ENCODE measurements at places on chromosomes 1 and 21.

DNA sequence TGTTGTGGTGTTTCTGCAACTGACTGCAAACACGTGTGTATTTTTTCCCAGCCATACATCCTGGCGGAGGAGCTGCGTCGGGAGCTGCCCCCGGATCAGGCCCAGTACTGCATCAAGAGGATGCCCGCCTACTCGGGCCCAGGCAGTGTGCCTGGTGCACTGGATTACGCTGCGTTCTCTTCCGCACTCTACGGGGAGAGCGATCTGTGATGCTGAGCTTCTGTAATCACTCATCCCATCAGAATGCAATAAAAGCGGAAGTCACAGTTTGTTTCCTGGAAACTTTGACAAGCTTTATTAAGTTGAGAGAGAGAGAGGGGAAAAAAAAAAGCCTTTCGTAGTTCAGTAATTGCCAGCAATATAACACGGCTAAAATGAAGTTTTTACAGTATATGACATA, 32.7 kb upstream of the MTR start:
- DNase-seq, result peak; percentile 27

- DNase-seq, result no peak
Observed at GRCh38 chr1:92929461-92929860, 31.8 kb downstream of the DIPK1A start.

DNA sequence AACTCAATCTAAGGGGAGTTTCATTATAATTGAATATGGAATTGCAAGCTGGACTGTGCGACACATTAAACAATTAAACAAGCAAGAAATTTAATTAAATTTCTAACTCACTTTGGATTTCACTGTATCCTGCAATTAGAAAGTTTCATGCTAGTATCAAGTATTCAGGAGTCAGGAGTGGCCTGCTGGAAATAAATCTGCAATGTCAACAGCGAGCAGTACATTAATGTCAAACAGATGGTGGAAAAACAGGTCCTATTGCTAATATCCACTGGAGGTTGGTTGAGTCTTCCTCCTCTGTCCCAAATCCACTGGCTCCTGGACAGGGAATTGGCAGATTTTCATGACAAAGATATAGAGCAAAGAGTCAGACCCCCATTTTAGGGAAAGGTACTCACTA, 237.1 kb downstream of the VAV3 start:
- DNase-seq, result no peak

DNA sequence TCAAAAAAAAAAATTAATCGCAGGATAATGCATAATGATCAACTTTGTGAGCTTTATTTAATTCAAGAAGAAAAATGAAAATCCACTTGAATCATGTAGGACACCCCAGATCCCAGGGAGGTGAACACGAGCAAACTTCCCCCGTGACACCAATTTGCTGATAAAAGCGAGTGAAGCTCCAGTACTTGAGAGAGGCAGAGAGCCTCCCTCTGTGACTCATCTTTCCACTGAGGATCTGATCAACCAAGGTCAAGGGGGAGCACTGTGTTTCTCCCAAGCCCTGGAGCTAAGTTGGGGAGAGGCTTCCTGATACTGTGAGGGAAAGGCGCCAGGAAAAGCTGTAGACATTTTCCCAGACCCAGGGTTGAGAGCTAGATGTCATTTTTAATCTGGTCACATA, 160.9 kb downstream of the SLC44A5 start:
- DNase-seq, result no peak

- no peak for DNase-seq
Observed at GRCh38 chr1:51264451-51264850, 28.4 kb downstream of the RNF11 start.

GRCh38 chr1:109887884-109888283, 22.8 kb upstream of the CSF1 start:
- DNase-seq, result peak; percentile 44

DNA sequence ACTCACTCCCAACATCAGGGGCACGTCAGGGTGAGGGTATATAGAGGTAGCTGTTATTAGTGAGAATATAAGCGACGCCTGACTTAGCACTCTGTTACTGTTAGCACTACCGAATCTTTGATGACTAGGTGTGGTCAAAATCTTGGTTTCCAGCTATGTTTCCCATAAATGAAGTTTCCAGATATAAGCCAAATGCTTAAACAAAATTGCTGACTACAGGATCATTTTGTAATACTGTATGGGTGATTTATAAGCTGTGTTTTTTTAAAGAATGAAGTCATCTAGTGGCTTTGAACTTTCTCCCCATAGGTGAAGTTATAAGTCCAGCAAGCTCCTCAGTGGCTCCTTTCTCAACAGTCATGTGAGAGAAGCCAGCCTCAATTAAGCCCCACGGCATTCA, 23.7 kb downstream of the KCNJ15 start:
- DNase-seq, result no peak

DNA sequence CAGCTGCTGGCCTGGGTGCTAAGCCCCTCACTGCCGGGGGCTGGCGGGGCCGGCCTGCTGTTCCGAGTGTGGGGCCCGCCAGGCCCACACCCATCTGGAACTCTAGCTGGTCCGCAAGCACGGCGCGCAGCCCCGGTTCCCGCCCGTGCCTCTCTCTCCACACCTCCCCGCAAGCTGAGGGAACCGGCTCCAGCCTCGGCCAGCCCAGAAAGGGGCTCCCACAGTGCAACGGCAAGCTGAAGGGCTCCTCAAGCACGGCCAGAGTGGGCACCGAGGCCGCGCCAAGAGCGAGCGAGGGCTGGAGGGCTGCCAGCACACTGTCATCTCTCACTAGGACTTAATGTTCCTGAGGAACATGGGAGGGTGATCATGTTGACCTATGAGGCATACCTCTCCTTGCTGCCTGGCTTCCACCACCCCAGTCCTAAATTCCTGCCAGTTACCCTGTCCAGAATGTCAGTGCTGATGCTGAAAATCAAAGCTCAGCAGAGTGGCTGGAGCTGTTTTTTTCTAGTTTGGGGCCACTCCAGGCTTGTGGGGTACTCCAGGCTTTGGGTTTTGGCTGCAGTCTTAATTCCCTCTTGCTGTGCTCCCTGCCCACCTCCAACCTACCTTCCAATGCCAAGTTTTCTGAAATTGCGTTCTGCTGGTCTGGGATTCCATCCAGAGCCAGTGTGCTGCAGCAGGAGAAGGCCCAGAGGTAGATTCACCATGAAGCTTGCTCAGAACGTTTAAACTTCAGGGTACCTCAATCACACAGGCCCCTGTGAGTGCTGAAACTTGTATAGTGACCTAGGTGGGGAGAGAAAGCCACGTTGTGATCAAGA, 44.2 kb upstream of the LPGAT1 start:
- DNase-seq, result no peak

DNA sequence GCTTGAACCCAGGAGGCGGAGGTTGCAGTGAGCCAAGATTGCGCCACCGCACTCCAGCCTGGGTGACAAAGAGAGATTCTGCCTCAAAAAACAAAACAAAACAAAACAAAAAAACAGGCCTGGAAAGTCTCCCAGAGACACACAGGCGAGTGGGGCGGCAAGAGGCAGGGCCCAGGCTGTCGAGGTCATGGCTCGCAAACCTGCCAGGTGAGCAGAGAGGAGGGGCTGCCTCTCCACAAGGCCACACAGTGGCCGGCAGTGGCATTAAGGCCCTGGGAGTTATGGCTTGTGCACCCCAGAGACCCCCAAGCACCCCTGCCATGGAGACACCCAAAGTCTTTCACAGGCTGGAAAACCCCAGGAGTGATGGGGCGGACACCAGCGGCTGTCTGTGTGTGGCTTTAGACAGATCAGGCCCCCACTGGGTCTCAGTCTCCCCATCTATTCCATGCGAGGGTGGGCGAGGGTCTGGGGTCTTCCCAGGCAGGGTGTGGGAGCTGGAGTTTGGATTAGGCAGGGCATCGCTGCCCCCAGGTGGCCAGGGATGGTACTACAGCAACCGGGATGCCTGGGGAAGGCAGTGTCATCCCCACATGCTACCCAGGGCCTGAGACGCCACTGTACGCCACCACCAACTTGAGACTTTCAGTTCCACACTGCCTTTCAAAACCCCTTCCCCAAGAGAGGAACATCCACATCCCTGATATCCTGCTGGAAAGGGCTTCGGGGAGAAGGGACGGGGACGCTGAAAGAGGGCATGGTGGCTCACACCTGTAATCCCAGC, 7.3 kb upstream of the CTRC start:
- DNase-seq, result peak; percentile 69

DNA sequence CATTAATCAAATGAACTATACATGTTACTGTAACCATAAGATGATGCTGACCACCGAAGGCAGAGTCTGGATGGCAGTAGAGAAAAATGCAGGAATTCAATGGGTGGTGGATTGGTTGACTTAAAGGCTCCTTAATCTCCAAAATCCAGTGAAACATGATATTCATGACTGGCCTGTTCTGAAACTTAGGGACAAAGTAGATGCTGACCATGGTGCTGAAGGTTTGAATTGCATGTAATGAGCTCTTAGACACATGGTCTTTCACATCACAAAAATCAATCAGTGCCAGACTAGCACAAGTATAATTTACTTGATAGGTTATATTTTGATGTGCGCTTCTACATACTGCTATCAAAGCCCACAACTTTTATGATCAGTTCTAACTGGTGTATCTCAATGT, 30.9 kb upstream of the NTMT2 start:
- DNase-seq, result no peak

DNA sequence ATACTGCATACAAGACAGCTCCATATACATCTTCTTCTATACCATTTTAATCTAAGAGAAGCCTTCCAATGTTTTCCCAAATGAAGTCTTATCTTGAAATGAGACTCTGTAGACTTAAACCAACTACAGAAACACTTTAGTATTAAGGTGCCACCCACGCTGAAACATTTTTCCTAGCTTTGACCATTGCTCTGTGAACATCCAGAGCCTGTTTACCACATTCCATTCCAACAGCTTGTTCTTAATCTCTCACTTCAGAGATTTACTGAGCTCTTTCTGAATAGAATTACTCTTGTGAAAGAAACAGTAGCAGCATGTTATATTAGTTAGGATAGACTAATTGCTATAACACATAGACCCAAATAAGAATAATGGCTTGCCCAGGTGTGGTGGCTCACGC, 19.6 kb upstream of the POGZ start:
- no peak for DNase-seq

DNA sequence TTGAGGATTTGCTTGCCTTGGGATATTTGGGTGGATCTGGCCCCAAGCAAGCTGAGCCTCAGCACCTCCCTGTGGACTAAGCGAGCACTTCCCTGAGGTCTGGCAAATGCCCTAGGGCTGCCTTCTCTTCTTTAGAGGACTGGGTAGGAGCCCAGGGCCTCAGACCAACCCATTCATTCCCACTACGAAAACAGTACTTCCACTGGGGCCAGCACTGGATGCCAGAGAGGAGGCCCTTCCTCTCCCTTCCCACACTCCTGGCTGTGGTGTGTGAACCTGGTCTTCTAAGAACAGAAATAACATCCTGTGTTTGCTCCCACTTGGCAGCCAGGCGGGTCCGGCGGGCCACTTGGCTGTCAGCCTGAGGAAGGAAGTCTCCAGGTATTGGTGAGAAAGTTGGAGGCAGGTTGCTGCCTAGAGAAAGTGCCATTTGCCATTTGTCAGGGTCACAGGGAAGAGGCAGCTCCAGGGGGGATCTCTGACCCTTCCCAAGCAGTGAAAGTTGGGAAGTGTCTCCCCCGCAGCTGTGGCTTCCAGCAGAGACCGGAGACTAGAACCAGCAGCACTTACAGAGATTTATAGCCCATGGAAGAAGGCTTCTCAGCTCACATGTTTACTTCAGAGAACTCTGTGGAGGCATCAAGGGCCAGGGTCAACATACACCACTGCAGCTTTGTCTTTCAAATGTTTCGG, 323.5 kb downstream of the SIPA1L2 start:
- DNase-seq, result no peak

DNA sequence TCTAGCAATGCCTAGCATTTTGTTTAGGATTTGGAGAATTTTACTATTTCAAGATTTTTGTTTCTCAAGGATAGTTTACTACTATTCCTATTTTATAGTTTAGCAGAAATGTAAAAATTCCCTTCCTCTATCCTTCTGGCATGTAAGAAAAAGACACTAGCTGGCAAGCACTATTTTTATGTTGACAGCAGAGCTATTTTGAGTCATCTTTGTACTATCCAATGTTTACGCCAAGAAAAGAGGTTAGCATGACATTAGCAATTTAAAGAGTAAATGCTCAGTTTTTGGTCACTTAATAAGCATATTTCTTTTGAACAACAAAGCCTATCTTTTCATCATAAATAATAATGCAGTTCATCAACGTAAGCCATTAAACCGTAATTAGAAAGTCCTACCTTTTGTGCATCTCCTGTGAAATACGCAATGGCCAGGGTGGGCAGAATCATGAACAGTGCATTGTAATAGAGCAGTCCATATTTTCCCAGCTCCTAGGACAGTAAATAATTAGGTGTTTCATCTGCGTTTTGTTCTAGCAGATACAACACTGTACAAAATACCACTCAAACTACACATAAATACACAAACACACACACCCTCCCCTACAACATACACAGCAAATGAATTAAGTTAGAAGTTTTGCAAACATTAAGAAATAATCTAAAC, 12.0 kb downstream of the SLC35D1 start:
- DNase-seq, result no peak

GRCh38 chr21:42321231-42321630, 6.0 kb upstream of the TFF3 start:
- DNase-seq, result no peak

- no peak for DNase-seq
Observed at GRCh38 chr1:189349607-189350006, 1128.1 kb downstream of the BRINP3 start.

DNA sequence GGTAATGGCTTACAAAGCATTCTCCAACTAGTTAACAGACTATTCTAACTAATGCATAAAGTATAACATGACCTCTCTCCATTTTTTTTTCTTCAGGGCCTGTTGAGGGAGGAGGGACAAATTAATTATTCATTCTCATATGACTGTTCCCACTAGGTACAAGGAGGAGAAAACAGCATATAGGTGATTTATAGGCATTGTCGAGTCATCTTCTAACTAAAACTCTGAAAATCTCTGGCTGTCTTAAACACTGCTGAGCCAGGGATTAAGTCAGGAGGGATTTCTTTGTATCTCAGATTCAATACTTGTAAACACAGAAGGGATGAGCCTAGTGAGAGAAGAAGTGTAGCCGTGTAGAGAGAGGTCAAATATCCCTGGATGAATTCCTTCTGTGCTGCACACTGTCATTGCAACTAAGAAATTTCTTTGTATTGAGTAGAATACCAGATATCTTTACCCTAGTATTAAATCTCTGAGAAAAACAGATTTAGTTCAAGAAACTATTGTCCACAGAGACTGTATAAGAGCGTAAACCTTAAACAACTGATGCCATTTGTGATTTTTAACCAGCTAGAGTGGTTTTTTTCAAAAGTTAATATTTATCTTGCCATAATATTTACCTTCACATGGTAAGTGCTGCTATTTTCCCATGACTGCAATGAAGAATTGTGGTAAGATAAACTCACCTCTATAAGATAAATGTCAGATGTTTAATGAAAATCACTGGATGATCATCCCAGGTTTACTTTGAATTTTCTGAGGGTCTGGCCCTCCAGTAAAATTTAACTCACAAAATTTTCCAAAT, 465.3 kb downstream of the RWDD3 start:
- DNase-seq, result no peak

GRCh38 chr1:52919723-52920483, 1.6 kb downstream of the ECHDC2 start:
- DNase-seq, result no peak

- no peak for DNase-seq
Observed at GRCh38 chr21:34023691-34024373, 49.5 kb upstream of the MRPS6 start.

Data from CD14-positive monocyte (primary cell).